ENCODE measurements at places on chromosomes 7 and 10. TPM values are rescaled to one million over a fixed set of nuclear protein-coding genes. Genes with fewer than 3 reads are reported as not detected.

Gene ABLIM1
- total RNA-seq = 207 TPM

DNA sequence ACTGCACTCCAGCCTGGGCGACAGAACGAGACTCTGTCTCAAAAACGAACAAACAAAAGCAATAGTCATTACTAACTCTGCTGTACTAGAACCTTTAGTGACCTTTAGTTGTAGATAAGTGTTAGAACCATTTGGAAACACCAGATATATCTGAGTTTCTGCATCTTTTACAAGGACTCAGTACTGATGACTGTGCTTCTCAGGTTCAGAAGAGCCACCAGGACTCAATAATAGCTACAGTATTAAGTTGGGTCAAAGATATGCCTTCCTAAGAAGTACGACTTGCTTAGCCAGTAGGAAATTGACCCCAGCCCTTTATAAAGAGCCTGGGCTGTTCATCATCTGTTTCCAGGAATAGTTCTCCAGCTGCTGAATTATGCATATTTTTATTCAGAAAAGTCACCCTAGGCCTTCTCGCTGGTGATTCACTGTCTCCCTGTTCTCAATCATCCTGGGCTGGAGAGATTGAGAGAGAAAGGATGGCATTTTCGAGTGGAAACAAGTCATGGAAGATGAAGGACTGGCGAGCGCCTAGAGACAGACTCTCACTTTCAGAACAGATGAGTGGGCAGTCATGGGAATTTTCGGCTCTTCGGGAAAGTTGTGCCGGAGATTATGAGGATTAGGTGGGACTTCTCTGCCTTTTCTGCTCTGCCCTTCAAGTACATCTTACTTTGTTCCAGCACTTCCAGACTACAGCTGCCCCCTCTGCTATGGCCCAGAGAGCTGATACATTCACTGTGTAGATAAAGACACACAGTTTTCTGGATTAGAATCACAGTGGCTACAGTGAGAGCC is 316.1 kb downstream of the CCDC3 start:
- peaks cover 23% of the 10 kb centered on the region for H3K4me1 ChIP-seq
- H3K36me3 ChIP-seq = no peaks in the 10 kb centered on the region
- no peak for DNase-seq
- no peaks in the 10 kb centered on the region for H3K27me3 ChIP-seq
- no peak overlapping the region for H3K27ac ChIP-seq

DNA sequence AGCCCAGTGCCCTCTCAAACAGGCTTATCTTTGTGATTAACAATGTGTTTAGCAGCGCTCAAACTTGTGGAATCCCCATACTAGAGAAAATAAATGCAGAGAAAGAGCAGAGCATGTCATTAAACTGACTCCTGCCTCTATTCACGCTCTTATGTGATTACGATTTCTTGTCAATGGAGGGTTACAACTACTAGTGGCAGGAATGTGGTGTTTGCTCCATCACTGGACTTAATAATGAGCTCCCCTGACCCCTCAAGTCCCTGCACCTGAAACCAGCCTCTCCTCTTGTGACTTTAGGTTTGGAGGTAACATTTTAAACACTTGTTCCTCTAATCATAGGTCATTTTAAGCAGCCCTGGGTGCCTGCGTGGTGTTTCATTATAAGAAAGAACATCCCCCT is 121.9 kb downstream of the PLPP4 start:
- no peaks in the 10 kb centered on the region for H3K27me3 ChIP-seq
- H3K4me1 ChIP-seq = peaks cover 4% of the 10 kb centered on the region
- no peaks in the 10 kb centered on the region for H3K36me3 ChIP-seq

DNA sequence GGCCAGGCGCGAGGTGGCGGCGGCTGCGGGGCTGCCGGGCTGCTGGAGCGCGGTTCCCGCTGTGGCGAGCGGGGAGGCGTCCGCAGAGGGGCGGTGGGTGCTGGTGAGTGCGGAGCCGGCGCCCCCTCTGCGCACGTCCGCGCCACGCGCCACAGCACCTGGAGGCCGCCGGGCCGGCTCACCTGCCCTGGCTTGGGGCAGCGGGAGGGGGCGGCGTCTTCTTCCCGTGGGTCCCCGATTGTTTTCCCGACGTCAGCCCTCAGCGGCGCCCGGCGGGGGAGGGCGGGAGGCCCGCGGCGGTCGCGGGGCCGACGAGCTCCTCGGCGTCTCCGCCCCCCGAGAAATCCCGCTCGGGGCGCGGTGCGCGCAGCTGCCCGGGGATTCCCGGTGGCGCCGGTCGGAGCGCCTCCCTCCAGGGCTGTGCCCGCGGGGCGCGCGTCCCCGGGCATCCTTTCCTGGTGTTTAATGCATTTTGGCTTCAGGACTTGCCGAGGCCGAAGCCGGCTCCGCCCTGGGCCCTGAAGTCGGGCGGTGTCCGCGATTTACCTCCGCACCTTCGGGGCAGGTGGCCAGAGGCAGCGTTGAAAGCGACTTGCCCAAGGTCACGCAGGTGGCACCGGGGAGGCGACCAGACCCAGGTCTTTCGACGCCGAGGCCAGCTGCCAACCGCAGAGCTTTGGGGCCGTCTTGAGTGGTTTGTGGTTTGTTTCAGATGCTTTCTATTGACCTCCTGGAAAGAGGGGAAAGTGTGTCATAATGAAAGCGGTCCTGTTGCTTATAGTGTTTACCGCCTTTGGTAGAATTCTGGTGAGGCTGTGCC is 561 bp downstream of the PLEKHA1 start:
- DNase-seq = peak; percentile 89
- no peaks in the 10 kb centered on the region for H3K4me1 ChIP-seq
- peak overlapping the region; percentile 74 for H3K4me3 ChIP-seq
- H3K36me3 ChIP-seq = no peaks in the 10 kb centered on the region
- H3K27me3 ChIP-seq = no peaks in the 10 kb centered on the region
- peak overlapping the region; percentile 98 for H3K27ac ChIP-seq

Data from stomach (tissue), 19 donors.